Activated naive CD4-positive, alpha-beta T cell (primary cell): ENCODE measurements at places on chromosomes 6 and 20.

GRCh38 chr20:24955045-24955444, 6.0 kb downstream of the CST7 start:
- DNase-seq: no peak

GRCh38 chr20:20487811-20488210, 119.9 kb downstream of the INSM1 start:
- DNase-seq: no peak

DNA sequence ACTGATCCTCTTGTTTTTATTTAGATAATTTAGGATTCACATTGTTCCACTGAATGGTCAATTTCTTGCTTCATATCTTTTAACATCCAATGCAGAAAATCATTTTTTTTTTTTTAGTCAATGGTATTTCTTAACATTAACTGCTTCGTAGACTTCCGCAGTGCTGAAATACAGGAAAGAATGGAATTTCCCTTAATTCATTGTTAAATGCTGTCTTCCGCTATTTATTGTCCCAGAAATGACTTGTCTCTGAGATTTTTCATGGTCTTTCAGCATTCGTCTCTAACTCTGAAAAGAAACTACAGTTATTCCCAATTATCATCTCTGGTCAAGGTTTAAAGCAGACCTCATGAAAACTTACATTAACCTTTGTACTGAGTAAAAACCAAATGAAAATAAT, 1029.1 kb upstream of the MANEA start:
- no peak for DNase-seq

DNA sequence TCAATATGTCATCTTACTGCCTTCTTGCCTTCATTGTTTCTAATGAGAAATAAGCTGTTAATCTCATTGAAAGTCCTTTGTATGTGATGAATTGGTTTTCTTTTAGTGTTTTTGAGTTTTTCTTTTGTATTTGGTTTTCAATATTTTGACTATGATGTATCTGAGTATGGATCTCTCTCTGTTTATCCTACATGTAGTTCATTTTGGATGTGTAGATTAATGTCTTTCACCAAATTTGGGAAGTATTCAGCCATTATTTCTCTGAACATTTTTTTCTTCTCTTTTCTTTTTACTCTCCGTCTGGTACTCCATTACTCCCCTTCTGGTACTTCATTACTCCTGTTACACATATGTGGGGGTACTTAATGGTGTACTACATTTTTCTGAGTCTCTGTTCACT, 337.0 kb upstream of the RNF24 start:
- DNase-seq: no peak

- no peak for DNase-seq
These were observed 25.2 kb downstream of the KIF25 start for GRCh38 chr6:168022488-168023321.

- no peak for DNase-seq
These were observed 21.1 kb upstream of the AIG1 start for GRCh38 chr6:143039548-143039947.

GRCh38 chr20:13715171-13715570, 69.5 kb downstream of the ESF1 start:
- no peak for DNase-seq

DNA sequence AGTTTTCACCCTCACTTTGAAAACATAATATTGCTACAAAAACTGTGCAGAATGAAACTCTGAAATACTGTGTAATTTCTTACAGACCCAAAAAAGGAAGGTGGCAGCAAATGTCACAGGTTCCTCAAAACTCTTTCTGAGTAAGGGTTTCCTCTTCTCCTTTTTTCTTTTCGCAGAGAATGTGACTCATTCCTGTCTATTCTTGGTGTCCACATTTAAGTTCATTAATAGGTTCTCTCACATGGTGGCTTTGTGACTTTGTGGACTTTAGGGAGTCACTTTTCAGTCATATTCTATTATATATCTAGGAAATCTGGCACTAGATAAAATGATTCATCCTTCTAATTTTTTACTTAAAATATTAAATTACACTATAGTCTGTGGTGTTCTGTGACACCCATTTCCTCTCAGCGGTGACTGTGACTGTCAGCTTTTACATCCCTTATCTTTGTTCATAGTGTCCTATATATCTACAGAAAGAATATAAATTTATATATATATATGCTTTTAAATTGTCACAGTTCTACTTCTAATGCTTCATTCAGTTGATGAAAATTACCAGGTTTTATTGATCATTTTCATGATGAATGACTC, 126.8 kb upstream of the HCRTR2 start:
- DNase-seq: no peak

GRCh38 chr6:149450679-149451375, 34.0 kb downstream of the ZC3H12D start:
- DNase-seq: no peak

DNA sequence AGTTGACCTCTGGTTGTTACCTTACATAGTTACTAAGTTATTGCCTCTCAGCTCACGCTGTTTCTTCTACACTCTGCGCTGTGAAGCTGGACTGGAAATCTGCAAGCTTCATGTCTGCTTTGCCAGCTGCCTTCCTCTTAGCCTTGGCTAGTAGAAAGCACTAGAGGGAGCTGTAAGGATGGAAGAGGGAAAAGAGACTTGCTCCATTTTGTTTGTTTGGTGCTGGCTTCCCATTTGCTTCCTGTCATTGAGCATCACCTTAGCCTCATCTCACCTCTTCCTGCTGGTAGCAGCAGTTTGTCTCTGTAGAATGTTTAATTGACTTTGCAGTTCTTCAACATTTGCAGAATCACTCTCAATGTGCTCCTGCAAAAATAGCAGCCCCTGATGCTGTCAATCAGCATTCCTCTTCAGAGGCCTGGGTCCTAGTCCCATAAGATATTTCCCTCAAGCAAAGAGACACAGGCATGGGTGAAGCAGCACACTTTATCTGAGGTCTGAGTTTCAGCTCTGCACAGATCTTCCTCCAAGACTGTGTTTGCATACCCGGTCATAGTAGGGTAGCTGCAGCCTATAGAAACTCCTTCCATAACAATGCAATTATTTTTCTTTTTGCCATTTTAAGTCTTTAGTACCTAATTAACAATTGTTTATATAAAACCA, 302.2 kb upstream of the EPHA7 start:
- DNase-seq: no peak

GRCh38 chr6:48184648-48185047, 73.7 kb upstream of the PTCHD4 start:
- DNase-seq: no peak

DNA sequence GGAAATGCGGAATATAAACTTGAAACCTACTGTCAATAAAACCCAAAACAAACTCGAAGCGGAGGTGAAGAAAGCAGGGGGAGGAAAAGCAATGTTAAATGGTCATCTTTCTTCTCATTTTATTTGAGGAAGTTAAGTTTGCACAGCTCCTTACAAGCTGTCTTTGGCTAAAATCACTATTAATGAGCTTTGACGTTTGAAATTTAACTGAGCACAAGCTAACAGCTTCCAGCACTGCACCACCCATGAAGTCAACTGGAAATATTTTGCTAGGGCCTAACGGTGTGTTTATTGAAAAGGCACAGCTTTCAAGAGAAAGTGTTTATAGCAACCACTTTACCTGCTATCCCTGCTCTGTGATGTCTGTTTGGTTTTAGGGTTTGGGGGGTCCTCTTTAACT, 103.8 kb downstream of the PKHD1 start:
- DNase-seq: no peak

- no peak for DNase-seq
These were observed 306.1 kb upstream of the FLRT3 start for GRCh38 chr20:14643556-14643955.

DNA sequence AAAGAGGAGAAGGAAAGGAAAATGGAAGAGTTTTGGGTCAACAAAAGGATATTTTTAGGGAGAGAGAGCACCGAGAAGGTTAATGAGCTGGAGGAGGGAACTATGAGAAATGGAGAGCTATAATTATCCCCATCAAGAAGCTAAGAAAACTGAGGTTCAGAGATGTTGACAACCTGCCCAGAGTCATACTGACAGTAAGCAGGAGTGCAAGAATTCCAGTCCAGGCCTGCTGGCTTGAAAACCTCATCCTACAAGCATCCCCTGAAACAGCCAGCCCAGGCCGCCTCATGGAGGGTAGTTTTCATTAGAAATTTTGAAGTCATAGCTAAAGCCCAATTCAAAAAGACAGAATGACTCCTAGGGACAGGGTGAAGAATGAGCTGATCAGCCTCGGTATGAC, 172.1 kb upstream of the LRFN2 start:
- DNase-seq: no peak

GRCh38 chr6:71412559-71413140, 124.0 kb downstream of the OGFRL1 start:
- DNase-seq: no peak

- no peak for DNase-seq
These were observed 14.8 kb downstream of the MDFI start for GRCh38 chr6:41652866-41653652.

GRCh38 chr6:120355822-120356221, 978.5 kb downstream of the TBC1D32 start:
- no peak for DNase-seq

DNA sequence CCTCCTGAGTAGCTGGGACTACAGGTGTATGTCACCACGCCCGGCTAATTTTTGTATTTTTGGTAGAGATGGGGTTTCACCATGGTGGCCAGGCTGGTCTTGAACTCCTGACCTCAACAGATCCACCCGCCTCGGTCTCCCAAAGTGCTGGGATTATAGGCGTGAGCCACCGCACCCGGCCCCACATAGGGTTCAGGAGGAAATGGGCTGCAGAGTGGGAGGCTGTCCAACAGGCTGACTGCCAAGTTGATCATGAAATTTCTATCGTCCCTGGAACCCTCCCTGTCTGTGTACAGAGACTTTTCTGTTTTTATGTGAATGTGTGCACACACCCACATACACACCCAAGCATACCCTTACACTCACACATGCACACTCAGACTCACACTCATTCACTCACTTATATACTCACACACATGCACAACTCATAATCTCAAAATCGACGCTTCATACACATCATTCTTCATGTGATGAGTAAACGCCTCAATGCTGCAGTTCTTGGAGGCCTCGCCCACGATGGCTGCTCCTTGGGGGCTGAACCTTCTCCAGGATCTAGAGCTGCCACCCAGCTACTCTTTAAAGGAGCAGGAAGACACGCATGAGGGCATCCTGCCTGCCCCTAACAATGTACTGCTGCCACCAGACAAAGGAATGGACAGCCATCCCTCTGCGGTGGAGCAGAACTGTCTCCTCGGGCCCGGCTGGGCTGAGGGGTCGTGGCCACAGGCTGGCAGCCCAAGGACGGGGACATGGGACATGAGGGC, 35.6 kb downstream of the SUN5 start:
- no peak for DNase-seq
